ENCODE measurements at places on chromosomes 12 and 14.

- DNase-seq = no peak
Measured at GRCh38 chr14:55540847-55541773, 38.9 kb upstream of the KTN1 start.

GRCh38 chr14:99431986-99432385 is 48.7 kb downstream of the SETD3 start:
- no peak for DNase-seq

DNA sequence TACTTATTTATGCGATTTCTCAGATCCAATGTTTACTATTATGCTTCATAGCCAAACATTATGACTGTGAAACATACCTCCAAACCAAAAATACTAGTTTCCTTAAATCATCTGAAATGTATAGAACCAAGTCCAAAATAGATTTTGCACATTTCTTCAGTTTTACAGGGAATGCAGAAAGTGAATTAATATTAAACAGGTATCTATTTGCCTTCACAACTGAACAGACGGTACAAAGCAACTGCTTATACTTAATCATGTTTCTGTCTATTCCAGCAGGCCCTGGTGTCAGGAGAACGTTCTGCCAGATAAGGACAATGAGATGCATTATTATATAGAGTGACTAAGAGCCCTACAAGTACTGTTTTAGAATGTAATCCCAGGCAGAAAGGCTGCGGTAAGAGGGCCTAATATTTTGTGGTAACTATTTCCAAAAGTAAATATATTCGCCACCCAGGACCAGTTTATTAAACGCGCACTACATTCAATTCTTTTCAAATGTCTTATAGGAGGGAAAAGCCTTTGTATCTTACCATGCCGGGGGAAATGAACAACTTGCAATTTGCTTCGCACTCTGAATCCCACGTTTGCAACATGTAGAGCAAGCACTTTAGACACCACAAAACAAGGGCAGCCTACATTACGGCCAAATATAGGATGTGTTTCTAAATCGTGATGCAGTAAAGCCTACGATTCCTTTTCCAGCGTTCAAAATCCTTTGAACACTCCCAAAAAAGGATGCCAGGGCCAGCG is 1.5 kb downstream of the CORO1C start:
- DNase-seq = no peak

DNA sequence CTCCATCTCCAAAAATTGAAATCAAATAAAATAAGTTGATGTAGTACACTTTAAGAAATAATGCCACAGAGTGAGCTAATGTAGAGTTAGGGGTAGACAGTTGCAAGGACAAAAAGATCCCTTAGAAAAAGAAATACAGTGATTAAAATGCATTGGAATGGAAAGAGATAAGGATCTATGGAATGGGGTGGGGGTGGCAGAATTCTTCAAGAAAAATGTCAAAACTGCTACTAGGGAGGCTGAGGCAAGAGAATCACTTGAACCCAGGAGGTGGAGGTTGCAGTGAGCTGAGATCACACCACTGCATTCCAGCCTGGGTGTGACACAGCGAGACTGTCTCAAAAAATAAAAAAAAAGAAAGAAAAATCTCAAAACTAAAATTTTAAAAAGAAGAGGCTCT is 6.5 kb downstream of the OLR1 start:
- no peak for DNase-seq

DNA sequence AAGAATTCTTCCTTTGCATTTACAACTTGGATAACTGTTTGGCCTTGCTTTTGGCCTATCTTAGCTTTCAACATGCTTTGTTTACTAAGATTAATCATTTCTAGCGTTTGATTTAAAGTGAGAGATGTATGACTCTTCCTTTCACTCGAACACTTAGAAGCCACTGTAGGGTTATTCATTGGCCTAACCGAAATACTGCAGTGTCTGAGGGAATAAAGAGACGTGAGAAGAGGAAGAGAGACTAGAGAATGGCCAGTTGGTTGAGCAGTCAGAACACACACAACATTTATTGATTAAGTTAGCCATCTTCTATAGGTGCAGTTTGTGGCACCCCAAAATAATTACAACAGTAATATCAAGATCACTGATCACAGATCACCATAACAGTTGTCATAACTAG is 62.3 kb upstream of the CCDC175 start:
- DNase-seq = no peak

GRCh38 chr12:130166306-130166705 is 4.0 kb downstream of the FZD10 start:
- DNase-seq = no peak

- DNase-seq = peak; percentile 75
Measured at GRCh38 chr12:98238515-98239130, 276.8 kb upstream of the TMPO start.

DNA sequence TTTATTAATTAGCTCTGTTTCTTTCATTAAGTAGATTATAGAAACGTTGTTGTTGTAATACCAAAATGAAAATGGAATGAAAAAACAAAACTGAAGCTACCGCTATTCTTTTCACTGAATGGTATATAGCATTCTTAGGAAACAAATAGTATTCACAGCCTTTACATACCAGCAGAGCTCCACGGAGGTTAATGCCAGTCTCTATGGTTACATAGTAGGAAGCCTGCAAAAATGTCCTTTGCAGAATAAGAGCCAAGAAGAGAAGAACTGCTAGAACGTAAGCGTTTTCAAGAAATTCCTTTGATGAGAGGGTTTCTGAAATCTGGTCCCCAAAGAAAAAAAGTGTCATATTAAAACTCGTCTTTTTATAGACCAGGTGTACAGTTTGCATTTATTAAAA is 30.6 kb downstream of the ABCC9 start:
- no peak for DNase-seq

DNA sequence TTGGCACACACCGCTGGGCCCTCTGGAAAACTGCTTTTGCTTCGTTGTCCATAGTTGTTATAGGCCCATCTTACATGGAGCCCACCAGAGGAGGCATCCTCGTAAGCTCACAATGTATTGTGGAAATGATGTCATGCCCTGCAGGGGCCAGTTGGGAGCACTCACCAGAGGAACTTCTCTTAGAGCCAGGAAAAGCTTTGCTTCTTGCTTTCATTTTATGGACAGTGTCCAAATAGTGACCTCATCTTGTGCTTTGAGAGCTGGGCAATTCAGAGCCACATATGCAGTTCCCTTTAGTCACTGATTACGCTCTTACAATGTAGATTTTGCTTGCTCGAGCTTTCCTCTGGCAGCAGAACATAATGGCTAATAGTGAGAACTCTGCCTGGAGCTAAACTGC is 275.6 kb downstream of the AACS start:
- DNase-seq = peak; percentile 17

GRCh38 chr14:60509438-60510253 is 700 bp downstream of the SIX6 start:
- DNase-seq = no peak

DNA sequence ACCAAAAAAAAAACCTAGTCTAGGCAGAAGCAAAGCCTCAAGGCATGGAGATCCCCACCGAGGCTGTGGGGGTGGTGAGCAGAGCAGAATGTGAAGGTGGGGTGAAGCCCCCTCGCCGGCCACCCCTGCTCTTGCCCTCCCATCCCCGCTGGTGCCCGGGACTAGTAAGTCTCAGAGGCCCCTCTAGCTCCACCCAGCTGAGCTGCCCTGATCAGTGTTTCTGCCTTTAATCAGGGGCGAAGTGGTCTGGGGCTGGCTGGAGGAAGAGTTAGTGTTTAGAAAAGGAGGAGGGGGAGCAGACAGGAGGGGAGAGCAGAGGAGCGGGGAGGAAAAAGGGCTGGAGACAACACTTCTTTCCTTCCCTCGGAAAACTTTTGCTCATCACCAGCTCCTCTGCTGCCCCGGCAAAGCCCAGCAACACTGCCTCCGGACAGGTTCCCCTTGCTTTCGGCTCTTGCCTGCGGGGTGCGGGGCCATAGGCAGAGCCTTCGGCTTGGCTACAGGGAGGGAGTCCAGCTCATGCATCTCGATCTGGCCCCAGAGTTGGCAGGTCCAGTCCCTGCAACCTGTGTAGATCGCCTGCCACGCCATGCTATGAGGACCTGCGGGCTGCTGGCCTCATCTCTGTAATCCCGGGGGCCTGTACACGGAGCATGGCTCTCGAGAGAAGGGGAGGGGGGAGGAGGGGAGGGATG is 3.4 kb upstream of the DLK1 start:
- no peak for DNase-seq

DNA sequence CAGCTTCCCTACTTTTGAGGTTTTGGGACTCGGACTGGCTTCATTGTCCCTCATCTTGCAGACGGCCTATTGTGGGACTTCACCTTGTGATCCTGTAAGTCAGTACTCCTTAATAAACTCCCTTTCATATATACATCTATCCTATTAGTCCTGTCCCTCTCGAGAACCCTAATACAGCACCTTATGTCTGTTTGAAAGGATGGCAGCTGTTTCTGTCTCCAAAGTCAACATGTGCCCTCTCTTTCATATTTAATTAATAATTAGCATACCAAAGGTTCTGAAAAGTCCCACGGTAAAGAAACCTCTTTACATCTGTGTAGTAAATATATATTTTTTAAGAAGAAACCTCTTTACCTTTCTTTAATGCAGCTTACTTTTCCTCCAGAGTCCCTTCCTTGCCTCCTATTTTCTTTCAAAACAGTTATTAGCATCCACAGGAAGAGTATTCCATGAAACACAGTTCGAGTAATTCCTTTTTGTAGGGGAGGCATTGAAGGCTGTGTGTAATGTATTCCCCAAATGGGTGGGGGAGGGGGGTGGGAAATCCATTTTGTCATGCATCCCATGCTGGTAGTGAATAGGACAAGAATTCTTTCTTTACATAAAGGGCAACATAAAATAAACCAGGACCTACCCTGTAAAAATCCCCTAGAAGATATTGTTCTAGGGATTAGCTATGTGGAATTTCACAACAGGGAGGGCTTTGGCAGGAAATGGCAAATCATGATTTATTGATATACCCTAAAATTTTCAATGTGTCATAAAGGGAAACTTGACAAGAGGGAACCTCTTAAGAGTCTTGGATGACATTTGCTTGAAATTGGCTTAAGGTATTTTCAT is 241.5 kb downstream of the SUDS3 start:
- no peak for DNase-seq

GRCh38 chr12:51538599-51538998 is 52.4 kb upstream of the SCN8A start:
- DNase-seq = no peak

- no peak for DNase-seq
Measured at GRCh38 chr12:26187014-26187798, 8.2 kb upstream of the SSPN start.

DNA sequence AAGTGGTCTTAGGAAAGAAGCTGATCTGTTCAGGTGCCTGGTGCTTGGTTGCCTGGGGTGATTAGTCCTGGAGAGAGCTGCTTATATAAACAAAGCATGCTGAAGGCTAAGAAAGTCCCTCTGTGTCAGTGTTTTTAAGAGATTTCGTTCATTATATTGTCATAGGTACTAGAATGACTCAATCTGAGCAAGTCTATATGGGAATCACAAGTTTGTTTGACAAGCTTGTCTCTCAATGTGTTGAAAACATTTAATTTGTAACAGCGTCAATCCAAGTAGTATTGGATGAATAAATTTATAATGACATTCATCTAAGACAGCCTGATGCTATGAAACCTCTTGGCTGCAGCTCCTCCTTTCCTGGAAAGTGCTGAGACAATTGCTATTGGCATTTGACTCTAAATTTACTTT is 256.3 kb downstream of the TMTC2 start:
- DNase-seq = no peak

- DNase-seq = no peak
Measured at GRCh38 chr14:54502602-54503001, 7.1 kb upstream of the CGRRF1 start.

- no peak for DNase-seq
Measured at GRCh38 chr12:129607756-129608155, 296.1 kb downstream of the TMEM132D start.

GRCh38 chr14:88681755-88682494 is 110.8 kb downstream of the EML5 start:
- DNase-seq = no peak

DNA sequence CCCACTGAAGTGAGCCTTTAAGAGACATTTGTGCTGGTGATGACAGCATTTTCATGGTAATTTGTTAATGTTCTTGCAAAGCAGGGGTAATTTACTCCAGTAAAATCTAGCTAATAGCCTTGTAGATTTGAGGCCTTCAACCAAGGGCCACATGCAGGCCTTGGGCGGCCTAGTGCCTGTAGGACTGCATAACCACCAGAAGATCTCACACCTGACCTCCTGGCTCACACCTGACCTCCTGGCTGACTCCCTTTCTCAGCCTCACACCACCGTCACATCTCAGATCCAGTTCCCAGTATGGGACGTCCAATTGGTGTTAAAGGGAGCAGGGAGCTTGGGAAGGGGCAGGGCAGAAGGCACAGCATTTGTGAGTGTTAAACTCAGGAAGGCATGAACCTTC is 26.9 kb downstream of the C12orf42 start:
- no peak for DNase-seq

GRCh38 chr12:93181409-93181965 is 196.2 kb upstream of the NUDT4 start:
- DNase-seq = no peak

DNA sequence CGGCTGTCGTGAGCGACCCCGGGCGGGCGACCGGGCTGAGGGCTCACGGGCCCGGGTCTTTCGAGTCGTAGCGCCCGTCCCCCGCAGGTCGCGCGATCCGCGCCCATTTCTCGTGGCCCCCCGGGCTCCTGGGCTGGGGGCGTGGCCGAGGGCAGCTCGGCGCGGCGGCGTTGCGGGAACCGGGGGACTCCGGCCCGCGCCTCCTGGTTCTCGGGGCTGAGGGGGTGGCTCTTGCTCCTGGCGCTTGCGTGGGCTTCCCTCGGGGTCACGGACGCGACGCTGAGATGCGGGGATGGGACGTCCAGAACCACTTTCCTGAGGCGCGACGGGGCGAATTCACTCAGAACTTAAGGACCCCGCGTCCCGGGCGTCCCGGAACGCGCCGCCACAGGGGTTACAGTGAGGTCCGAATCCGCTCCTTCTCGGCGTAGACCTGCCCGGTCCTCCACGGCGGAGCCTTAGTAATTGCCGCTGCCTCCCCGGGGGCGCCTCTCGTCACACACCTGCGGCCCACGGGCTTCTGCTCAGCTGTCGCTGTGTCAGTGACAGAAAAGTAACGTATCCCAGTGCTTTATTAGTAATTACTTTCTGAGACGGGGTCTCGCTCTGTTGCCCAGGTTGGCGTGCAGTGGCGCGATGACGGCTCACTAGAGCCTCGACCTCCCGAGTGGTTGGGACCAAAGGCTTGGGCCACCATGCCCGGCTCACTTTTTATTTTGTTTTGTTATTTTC is 606 bp downstream of the EP400 start:
- DNase-seq = no peak

DNA sequence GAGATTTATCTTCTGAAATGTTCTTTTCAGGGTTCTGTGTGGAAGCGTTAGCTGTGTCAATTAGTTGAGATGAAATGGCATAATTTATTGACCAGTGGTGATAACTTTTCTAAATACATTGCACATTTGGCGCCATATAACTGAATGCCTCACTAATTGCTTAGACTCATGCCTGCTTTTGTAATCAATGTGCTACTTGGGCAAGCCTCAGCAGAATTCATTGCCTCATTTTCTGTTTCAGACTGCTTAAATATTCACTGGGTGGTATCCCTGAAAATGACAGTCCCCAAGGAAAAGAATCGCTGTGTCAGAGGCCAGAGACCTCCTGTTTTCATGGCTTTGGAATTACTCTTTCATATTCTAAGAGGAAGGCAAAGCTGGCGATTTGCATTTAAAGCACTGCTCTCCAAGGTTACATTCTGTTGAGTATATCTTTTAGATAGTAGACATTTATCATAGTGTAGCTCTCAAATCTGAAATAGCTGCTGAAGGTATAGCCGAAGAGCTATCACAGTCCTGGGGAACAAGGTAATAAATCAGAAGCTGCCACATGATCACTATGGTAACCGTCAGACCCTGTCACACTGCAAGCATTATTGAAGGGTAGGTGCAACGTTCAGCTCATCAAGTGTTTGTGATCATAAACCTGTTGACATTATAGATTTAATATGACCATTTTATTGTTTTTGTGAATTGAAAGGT is 297.3 kb upstream of the E2F7 start:
- DNase-seq = no peak
